ENCODE measurements at places on chromosomes 2 and 18. TPM values are rescaled to one million over a fixed set of nuclear protein-coding genes. Genes with fewer than 3 reads are reported as not detected.

The MYCN gene
- total RNA-seq: 69.1 TPM

The AGXT gene
- total RNA-seq: not detected

The PDCL3 gene
- total RNA-seq: 20.6 TPM

The PGAP1 gene
- total RNA-seq: 55.0 TPM

The FBXO11 gene
- 102 TPM for total RNA-seq

The NT5C1B gene
- not detected for total RNA-seq

The SPDYA gene
- 1.7 TPM for total RNA-seq

The FMNL2 gene
- total RNA-seq: 50.2 TPM

The CHRNG gene
- not detected for total RNA-seq

DNA sequence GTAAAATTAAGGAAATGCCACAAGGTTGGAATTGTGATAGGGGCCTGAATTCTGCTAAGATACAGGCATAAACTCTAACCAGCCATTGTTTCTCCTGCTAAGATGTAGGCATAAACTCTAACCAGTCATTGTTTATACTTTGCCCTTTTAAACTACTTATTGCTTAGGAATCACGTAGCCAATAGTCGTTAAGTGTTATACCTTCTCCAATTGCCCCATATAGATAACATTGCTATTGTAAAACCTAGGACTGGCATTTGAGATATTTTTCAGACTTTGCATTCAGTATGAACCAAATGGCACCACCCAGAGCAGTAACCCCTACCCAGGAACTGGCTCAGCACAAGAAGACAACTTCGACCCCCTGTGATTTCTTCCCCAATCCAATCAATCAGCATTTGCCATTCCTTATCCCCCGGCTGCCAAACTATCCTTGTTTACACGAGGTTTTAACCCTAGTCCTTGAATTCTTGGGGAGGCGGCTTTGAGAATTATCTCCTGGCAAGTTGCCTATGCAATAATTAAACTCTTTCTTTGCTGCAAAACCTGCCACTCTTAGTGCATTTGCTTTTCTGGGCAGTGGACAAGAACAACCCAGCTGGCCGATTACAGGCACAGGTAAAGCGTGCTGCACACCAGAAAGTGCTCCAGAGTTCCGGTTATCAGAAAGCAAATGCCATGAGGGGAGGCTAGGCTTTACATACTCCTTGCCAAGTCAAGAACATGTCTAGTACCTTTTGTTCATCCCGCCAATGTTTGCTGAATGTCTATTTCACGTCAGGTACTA lies 167.6 kb downstream of the LAMA1 start:
- no peak for DNase-seq

DNA sequence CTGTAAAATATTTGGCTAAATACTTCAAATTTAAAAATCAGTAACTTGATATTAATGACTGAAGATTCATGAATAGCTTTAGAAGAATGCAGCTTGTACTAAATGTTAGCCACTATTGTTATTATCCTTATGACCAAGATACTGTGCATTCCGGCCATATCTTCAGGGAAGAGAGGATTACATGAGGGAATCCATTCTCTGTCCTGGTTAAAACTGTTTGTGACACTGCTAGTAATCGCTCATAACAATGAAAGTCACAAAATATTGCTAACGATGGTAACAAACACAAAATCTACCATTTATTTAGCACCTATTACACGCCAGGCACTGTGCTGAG lies 217.7 kb downstream of the PRKCE start:
- no peak for DNase-seq

GRCh38 chr2:162184821-162185450 lies 32.9 kb upstream of the GCG start:
- no peak for DNase-seq

DNA sequence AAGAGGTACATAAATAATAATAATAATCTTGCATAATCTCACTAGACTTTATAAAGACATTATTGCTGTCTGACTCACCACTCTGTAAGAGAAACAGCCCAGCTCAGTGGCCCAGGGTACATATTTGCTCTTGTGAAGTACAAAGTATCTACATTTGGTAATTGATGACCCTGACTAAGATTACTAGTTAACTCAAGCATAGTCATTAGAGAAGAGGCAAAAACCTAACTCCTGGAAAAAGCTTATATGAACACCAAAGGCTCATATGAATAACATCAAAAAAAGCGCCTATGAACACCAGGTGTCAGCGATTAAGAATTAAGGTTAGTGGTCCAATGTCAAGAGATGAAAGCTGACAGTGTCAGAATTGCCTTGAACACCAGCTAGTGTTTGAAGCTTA lies 38.4 kb downstream of the RAD51AP2 start:
- no peak for DNase-seq

- no peak for DNase-seq
Observed at GRCh38 chr2:18630101-18630500, 40.7 kb upstream of the NT5C1B start.

DNA sequence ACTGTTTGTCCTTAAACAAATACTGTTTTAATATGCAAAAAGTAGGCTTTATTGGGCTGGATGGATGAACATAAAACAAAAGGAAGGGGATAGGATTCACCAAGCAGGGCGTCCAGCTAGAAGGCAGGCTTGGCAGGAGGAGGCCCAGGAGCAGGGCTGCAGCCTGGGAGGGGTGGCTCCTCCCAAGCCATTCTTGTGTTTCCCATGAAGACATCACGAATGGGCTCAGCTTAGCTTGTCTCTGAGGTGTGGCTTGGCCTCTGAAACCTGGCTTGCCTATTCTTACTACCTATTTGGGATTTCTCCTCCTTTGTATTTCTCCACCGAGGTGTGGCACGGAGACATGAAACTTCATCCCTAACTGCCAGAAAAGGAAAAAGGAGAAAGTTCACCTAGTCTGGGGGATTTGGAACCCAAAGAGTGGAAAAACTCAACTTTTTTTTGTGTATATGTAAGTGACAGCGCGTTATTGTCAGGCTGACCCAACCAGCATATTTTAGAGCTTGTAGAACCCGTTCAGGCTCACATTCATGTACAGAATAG lies 481.9 kb upstream of the SPRED2 start:
- DNase-seq: no peak

GRCh38 chr2:97723156-97724072 lies 10.0 kb downstream of the ZAP70 start:
- no peak for DNase-seq

- DNase-seq: no peak
Observed at GRCh38 chr2:215324811-215325210, 13.0 kb downstream of the ATIC start.

DNA sequence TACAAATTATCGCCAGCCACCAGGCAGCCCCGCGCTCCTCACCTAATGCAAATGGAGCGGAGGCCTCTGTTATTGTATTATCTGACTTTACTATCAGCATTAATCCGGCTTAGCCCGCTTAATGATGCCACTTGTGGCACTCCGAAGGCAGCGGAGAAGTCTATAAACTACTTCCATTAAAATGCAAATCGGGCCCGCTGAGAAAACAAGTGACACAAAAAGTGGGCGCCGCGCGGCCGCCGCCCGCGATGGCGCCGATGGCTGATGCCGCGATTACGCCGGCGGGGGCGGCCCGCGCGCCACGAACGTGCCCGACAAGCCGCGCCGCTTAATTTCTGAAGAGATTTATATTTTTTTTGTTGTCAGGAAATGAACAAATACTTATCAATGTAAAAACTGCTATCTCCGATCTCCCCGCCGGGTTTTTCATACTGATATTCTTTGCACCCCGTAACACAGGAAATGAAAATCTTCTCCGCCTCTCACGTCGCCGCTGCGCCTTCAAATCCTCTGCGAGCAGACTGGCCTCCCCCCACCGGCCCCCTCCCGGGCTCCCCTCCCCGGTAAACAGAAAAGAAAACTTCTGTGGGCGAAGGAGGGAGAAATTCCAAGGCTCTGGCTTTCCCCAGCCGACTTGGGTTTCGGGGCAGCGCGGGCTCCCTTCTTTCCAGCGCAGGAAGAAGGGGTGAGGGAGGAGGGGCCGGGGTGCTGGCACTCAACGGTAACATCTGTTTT lies 221.8 kb downstream of the INSIG2 start:
- peak; percentile 57 for DNase-seq

DNA sequence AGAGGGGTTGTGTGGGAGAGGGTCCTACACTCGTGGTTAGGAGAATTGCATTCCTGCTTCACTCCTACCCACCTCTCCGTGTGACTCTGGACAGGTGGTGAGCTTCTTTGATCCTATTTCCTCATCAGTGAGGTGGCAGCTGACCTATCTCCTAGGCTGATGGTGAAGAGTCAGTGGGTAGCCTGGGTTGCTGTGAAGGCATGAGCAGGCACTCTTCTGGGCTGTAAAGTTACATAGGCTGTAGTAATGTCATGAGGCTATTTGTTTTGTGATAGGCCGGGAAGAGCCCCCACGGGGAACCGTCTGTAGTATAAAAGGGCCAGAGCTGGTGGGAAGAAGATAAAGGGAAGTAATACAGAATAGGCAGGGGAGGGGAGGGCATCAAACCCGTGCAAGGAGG lies 83.8 kb downstream of the TMEM247 start:
- no peak for DNase-seq

DNA sequence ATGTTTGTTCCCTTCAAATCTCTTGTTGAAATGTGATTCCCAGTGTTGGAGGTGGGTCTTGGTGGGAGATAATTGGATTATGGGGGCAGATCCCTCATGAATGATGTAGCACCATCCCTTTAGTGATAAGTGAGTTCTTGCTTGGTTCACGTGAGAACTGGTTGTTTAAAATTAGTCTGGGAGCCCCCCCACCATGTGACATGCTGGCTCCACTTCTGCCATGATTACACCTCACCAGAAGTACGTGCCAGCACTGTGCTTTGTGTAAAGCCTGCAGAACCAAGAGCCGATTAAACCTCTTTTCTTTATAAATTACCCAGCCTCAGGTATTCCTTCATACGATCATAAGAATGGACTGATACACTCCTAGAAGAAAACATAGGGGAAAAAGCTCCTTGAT lies 10.1 kb downstream of the ABI2 start:
- no peak for DNase-seq

DNA sequence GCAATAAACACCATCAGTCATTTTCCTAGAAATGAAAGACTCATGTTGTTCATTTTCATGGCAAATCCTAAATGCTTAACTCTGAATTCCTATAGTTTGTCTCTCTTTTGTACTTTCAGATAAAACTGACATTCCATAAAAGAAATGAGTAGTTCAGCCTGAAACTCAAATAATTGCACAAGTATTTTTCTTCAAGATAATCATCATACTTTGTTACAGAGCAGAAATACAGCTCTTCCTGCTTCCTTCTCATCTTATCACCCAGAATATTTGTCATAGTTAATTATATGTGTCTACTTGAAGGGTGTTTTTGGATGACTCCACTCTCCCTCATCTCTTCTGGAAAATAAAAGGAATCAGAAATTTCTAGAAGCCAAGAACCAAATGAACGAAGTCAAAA lies 141.1 kb downstream of the HNMT start:
- no peak for DNase-seq

- no peak for DNase-seq
Observed at GRCh38 chr2:16090650-16091575, 150.6 kb downstream of the MYCN start.

- DNase-seq: no peak
Observed at GRCh38 chr18:7317804-7318231, 86.9 kb downstream of the LRRC30 start.

DNA sequence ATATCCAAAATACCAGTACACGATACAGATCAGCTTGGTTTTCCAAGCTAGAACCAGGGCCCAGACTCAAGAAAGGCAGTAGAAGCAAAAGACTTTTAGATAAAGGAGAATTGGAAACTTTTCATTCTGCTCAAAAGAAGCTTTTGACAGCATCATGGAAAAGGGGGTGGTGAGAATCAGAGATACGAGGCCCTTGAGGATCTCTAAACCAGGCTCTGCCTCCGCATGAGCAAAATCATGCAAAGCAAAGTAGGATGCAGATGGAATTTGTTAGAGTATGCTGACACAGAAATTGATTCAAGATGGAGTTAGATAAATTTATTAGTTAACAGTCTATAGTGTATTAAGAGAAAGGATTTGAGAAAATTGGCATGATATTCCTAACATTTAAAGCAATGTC lies 39.8 kb downstream of the FAM98A start:
- no peak for DNase-seq

GRCh38 chr2:4427083-4427482 lies 723.7 kb downstream of the DCDC2C start:
- DNase-seq: no peak
